ENCODE measurements at places on chromosomes 7 and 10.

- DNase-seq, result peak; percentile 9
Measured at GRCh38 chr7:91348711-91349110, 84.5 kb downstream of the FZD1 start.

- no peak for DNase-seq
Measured at GRCh38 chr10:100733329-100733728, 12.1 kb upstream of the PAX2 start.

DNA sequence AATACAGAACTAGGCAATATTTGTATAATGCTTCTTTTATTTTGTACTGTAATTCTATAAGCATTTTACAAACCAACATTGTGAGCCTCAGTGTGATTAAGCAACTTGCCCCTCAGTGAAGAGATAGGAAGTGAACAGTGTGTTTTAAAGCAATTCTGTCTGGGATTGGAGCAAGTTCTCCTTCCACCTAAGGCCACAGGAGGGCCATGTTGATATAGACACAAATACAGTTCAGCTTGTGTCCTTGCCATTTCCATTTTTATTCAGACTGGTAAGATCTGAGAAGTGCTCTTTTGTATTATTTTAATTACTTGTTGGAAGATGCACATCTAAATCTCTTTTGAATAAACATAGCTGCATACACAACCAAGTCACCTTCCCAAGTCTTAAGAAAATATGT, 416.3 kb upstream of the COBL start:
- DNase-seq, result peak; percentile 7

- DNase-seq, result no peak
Measured at GRCh38 chr7:51324206-51324898, 7.7 kb upstream of the COBL start.

DNA sequence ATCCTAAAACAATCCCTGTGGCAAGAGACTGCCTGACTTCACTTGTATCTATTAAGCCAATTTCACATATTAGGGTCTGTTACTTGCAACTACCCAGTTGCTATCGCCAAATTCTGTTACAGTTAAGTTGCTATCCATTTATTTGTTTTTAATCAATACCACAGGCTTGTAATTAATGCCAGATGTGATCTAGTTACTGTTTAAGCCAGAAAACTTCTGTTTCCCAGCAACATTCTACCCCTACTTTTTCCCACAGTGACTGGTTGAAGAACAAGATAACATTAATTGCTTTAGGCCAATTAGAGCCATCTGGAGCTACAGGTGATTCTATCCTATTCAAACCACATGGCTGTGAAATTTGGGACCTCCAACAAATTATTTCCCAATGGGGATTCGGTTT, 131.3 kb downstream of the ALOX5 start:
- DNase-seq, result no peak

GRCh38 chr10:92181575-92181974, 109.3 kb downstream of the CPEB3 start:
- no peak for DNase-seq

DNA sequence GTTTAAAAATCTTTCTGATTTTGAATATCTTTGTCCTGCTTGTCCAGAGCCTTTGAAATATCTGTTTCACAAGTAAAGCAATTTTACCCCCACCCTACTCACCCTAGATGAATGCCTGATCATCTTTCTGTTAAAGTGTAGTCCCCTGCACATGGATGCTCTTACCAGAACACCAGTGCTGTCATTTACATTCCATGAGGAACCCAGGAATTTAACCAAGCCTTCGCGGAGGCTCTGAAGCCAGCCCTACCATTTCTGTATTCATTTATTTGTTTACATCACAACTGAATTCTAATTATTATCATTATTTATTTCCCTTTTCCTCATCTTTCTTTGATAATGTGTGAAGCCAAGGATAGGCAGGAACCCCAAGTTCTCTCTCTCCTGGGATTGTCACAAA, 167.8 kb upstream of the MYO3A start:
- DNase-seq, result no peak

- DNase-seq, result no peak
Measured at GRCh38 chr10:43124094-43124521, 14.1 kb upstream of the CSGALNACT2 start.

- DNase-seq, result peak; percentile 97
Measured at GRCh38 chr10:26486990-26487850, 49.1 kb downstream of the APBB1IP start.

DNA sequence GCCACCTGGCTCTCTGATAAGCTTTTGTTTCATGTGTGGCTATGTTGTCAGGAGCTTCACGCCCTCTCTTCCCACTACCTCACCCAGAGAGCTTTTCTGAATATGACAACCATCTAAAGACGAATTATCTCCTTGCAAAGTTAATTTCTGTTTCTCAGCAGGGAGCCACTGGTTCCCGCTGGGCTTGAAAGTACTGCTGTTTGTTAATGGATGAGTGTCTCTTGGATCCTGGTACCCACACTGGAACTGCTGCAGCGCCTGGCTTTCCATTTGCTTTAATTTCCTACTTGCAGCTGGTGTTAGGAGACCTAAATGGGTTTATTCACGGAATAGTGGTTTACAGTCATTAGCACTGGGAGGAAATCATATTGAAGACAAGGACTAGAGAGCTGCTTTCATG, 267.9 kb upstream of the LRGUK start:
- DNase-seq, result no peak

- DNase-seq, result peak; percentile 77
Measured at GRCh38 chr7:35036361-35037171, 719 bp downstream of the DPY19L1 start.

DNA sequence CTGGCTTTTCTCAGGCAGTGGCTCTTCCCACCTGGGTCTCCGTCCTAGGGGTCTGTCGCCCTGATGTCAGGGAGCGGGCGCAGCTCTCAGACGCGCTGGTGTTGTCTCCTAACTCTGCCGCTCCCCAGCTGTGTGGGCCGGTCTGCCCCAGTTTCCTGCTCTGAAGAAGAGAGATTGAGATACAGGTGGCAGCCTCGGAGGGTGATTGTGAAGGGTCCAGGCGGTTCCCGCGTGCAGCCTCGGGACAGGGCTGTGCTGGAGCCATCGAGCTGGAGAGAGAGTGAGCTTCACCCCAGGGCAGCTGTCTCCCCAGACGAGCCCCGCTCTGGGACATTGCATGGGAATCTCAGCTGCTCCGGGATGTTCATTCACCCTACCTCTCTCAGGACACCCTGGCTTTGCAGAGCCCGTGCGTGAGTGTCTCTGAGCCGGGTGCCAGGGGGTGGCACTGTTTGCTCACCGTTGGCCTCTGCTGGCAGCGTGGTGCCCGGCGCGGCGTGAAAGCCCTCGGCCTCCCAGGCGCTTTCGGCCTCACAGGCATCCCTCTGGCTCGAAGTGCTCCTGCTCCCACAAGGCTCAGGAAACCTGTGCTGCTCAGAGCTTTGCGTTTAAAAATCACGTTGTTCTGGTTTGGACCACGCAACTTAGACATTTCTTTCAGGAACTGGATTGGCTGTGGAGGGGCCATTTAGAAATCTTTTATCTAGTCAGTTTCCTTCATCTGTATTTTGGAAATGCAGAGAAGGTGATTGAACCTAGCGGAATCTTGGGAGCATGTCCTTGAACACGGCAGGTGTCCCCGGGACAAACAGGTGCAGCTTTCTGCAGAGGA, 33.8 kb upstream of the ZFAND2A start:
- peak; percentile 77 for DNase-seq

DNA sequence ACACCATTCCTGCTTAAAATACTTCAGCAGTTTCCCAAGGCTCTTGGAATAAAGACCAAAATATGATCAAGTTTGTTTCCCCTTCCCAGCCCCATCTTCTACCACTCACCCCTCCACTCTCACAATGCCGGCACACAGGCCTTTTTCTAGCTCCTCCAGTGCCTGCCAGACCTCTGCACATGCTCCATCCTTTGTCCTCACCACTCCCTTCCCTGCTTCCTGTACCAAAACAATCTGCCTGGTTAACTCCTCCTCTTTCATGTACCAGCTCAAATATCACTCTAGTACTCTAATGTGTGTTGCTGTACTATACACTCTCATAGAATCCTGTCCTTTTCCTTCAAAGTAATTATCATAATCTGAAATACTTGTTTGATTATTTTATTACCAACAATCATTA, 19.4 kb downstream of the SCRN1 start:
- no peak for DNase-seq

GRCh38 chr10:105183536-105183935, 542.4 kb downstream of the SORCS3 start:
- DNase-seq, result no peak

DNA sequence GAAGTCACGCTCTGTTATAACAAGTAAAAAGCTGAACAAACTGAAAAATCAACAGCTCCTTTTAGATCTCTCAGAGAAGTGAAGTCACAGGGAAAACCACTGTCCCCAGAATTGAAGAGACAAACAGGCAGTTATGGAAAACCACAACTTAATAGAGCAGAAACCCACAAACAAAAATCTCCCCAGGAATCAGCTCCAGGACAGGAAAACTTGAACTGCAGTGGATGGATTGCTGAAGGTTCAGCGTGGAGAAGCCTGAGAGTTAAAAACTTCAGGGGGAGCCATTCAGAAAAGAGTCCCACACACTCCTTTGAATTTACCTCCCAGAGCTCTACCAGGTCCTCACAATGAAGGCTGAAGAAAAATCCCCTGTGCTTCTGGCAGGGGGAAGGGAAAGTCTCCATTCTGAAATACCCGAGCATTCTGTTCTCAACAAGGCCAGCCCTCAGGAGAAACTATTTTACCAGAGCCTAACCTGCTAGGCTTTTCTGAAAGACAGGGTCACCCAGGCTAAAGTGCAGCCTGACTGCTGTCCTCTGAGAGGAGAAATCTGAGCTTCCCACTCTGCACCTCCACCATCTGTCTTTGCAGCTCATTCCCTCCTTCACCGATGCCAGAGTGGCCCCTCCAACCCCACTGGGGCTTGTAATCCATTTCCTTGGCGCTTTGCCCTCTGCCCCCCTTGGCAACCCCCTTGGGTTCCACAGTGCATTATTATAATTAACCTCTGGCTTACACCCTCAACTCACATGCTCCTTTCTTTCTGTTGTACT, 65.0 kb upstream of the CCNY start:
- DNase-seq, result no peak

GRCh38 chr7:142300689-142301088, 42.8 kb upstream of the PRSS58 start:
- DNase-seq, result peak; percentile 46

GRCh38 chr10:27744802-27745731, 552 bp downstream of the MKX start:
- DNase-seq, result no peak

GRCh38 chr10:99711129-99711719, 20.7 kb downstream of the COX15 start:
- peak; percentile 67 for DNase-seq

DNA sequence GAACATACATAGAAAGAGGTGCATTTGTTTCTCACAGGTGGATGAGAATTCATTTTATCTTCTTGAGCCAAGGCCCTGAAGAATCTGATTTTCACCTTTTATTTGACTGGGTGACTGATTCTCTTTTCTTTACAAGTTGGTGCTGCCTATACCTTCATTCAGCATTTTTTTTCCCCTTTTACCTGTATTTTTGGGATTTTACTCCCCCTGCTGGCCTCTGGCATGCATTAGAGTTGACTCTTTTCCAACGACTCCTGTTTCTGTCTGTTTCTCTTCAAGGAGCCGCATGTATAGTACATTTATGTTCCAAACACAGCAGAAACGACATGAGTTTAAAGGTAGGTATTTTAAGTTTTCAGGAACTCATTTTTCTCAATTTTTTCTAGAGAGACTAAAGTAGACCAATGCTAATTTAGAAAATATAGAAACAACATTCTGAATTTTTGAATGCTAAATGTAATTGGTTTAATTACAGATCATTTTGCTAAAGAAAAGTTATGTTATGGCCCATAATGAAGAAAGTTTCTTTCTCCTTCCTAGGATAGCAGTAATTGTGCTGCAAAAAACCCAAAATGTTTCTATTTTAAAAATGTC, 149.8 kb upstream of the HDAC9 start:
- peak; percentile 68 for DNase-seq

GRCh38 chr7:25726170-25726780, 425.7 kb upstream of the NFE2L3 start:
- no peak for DNase-seq

DNA sequence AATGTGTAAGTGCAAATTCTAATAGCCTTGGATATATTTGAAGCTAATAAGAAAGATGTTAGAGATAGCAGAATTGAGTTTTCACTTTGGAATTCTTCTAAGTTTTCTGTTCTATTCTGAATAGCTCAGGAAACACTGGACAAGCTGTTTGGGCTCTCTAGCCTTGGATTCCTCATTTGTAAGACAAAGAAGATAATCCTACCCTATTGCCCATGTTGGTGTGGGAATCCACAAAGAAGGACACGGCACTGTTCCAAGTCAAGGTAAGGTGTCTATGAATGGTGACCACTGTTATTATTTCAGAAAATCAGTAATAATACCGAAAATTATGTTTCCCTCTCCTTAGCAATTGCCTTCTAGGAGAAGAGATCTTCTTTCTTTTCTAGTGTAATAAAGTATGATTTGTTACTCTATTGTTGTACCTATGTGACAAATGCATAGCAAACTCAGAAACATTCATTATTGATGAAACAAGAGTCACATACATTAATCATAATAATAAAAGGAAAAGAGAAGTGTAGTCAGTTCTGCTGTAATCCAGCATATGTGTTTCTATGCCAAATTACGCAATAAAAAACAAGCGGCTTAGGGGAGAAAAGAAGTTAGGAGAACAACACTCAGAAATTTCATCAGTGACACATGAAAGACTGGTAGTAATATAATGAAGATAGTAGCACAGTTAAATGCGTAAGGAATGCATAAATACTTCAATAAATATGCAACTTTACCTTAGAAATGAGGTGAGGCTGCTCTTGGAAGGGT, 1012.3 kb upstream of the PHF14 start:
- no peak for DNase-seq

DNA sequence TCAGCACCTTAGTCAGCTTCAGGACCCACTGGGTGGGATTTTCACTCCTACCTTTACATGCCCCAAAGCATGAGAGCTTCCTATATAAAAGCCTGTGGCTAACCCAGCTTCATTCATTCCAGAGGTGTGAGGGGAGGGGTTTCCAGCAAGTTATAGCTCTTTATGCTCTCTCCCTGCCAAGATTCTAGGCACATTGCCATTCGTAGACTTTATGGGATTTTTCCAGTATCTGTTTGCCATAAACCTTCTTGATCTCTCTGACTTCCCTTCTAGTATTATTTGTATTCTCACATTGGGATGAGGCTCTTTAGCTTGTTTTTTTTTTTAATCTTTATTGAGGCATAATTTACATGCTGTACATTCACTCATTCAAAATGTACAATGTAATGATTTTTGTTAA, 67.5 kb downstream of the POU6F2 start:
- no peak for DNase-seq

DNA sequence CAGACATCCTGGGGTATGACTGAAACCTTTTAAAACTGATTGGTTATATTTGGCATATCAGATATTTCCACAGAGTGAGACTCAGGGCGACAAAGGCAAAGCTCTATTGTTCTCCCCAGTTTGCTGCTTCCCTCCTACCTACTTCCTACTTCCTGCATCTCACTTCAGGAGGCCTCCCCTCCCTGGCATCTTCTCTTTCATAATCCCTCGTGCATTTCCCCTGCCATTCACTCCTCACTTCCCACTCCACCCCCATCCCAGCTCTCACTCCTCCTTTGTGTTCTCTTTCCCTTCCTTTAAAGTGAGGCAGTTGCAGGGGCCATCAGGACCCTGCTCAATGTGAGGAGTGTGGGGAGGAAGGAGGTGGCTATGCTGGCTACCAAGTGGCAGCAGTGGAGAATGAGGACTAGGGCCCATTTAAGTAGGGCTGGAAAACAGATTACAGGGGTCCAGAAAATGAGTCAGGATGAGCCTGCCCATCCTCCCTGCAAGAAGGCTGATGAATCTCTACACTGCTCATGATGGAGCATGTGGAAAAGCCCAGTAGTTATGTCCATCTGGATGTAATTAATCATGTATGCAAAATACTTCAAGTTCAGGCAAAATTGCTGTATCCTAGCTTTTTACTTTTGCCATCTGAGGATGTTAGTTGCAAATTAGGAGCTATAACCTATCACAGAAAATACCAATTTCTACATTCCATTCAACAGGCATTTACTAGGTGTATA, 311.8 kb upstream of the IMMP2L start:
- DNase-seq, result no peak
